Effector memory CD8-positive, alpha-beta T cell (primary cell): ENCODE measurements at places on chromosomes 12 and 14.
A peak's percentile ranks its signal among the peaks of the same experiment; 100 is the strongest.

GRCh38 chr12:126668961-126669360 lies 1598.0 kb upstream of the TMEM132C start:
- H3K27ac ChIP-seq = no peak overlapping the region
- DNase-seq = no peak
- no peak overlapping the region for H3K4me3 ChIP-seq
- no peaks in the 10 kb centered on the region for H3K4me1 ChIP-seq
- H3K36me3 ChIP-seq = no peaks in the 10 kb centered on the region
- no peaks in the 10 kb centered on the region for H3K27me3 ChIP-seq

- H3K4me3 ChIP-seq = no peak overlapping the region
- no peaks in the 10 kb centered on the region for H3K27me3 ChIP-seq
- DNase-seq = no peak
- no peak overlapping the region for H3K27ac ChIP-seq
Observed at GRCh38 chr14:78946949-78947348, 776.8 kb downstream of the NRXN3 start.

GRCh38 chr12:3302401-3303041 lies 188.5 kb upstream of the PRMT8 start:
- peaks cover 15% of the 10 kb centered on the region for H3K27me3 ChIP-seq
- no peak for DNase-seq
- no peak overlapping the region for H3K27ac ChIP-seq
- H3K4me3 ChIP-seq = no peak overlapping the region

DNA sequence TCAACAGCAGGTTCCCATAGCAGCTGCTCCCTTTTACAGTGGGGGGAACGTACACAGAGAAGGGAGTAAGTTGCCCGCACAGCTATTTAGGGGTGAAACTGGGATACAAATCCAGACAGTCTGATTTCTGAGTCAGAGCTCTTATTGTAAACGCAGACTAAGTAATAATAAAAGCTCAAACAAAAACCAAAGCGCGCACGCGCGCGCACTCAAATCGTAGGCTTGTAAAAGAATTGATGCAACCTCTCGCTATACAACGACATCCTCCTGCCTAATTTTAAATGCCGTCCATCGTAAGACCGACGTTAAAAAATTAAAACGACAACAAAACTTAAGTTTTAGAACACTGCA lies 747 bp upstream of the DACT1 start:
- H3K36me3 ChIP-seq = no peaks in the 10 kb centered on the region
- H3K4me1 ChIP-seq = peaks cover 5% of the 10 kb centered on the region
- H3K27ac ChIP-seq = no peak overlapping the region
- H3K27me3 ChIP-seq = peaks cover 76% of the 10 kb centered on the region

- no peaks in the 10 kb centered on the region for H3K36me3 ChIP-seq
- no peaks in the 10 kb centered on the region for H3K4me1 ChIP-seq
- peaks cover 12% of the 10 kb centered on the region for H3K27me3 ChIP-seq
- H3K4me3 ChIP-seq = no peak overlapping the region
Observed at GRCh38 chr12:76284816-76285750, 63.1 kb downstream of the BBS10 start.

DNA sequence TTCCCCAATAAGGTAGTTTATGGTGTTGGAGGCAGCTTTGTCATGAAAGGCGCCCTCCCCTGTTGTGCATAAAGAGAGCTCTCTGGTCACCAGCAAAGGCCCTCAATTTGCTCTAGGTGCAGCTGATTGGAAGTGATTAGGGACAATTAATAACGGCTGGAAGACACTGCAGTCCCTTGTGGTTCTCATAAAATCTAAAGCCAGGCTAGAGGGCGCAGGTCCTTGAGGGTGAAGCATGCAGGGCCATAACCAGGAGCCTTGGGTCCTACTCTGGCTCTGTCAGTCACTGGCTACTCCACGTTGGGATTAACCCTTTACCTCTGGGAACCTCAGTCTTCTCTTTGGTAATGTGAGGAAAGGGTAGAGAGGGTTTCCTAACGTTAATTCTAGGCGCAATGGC lies 1.9 kb downstream of the DAAM1 start:
- peak overlapping the region; percentile 97 for H3K27ac ChIP-seq
- H3K36me3 ChIP-seq = peaks cover 26% of the 10 kb centered on the region
- peaks cover 18% of the 10 kb centered on the region for H3K4me1 ChIP-seq
- peak overlapping the region; percentile 99 for H3K4me3 ChIP-seq
- DNase-seq = no peak

DNA sequence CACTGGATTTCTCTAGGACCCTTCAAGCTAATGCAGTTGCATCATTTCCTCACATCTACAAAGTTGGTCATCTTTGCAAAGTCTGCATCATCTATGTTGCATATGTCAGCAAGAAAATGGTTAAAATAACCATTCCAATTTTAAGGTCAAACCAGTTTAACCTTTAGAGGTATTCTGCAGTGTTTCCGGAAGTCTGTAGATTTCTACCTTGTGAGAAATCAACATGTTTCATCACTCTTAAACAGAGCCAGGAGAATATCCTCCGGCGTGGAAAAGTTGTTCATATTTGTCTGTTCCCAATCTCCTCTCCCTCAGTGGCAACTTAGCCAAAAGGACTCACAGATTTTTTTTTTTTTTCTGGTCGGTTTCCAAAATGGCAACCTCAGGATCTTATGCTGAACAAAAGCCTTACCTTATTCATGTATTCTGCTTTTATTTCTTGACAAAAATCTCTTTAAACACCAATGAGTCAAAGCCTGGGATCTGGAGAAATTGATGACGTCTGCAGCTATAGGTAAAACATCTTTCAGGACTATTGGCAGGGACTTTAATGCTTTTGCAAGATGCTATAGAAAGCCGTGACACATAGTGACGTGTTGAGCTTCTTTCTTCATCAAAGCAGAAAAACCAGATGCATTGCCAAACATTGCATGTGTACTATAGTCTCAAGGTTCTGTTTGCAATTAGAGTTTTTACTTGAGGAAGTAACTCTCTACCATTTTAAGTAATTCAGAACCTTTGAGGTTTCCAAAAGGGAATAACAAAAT lies 16.0 kb upstream of the CDK17 start:
- no peaks in the 10 kb centered on the region for H3K27me3 ChIP-seq
- peaks cover 4% of the 10 kb centered on the region for H3K36me3 ChIP-seq
- H3K4me3 ChIP-seq = no peak overlapping the region
- DNase-seq = no peak
- H3K4me1 ChIP-seq = peaks cover 10% of the 10 kb centered on the region

DNA sequence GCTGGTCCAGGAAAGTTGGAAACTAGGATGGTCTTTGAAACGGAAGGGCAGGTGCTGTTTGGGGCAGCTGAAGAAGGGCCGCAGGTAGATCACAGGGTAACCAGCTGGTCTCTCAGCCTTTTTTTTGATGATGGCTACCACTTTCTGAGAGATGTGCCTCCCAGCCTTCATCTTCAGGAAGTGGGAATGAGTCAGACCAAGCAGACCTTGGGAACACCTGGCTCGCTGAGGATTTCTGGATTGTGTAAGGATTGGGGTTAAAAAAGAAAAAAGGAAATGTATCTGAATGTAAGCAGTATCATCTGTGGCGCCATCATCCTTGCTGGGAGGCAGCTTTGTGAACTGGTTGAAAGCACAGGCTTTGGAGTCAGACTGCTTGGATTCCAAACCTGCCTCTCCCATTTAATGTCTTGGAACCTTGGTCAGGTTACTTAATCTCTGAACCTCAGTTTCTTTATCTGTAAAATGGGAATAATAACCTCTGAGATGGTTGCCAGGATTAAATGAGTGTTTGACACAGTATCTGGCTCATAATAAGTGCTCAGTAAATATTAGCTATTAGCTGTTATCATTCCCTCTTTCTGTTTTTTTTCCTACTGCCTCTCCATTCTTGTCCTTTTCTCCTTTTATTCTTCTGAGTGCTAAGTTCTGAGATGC lies 1.7 kb downstream of the PRPF40B start:
- peaks cover 11% of the 10 kb centered on the region for H3K36me3 ChIP-seq
- peaks cover 24% of the 10 kb centered on the region for H3K4me1 ChIP-seq
- DNase-seq = no peak
- peak overlapping the region; percentile 15 for H3K4me3 ChIP-seq
- no peaks in the 10 kb centered on the region for H3K27me3 ChIP-seq

DNA sequence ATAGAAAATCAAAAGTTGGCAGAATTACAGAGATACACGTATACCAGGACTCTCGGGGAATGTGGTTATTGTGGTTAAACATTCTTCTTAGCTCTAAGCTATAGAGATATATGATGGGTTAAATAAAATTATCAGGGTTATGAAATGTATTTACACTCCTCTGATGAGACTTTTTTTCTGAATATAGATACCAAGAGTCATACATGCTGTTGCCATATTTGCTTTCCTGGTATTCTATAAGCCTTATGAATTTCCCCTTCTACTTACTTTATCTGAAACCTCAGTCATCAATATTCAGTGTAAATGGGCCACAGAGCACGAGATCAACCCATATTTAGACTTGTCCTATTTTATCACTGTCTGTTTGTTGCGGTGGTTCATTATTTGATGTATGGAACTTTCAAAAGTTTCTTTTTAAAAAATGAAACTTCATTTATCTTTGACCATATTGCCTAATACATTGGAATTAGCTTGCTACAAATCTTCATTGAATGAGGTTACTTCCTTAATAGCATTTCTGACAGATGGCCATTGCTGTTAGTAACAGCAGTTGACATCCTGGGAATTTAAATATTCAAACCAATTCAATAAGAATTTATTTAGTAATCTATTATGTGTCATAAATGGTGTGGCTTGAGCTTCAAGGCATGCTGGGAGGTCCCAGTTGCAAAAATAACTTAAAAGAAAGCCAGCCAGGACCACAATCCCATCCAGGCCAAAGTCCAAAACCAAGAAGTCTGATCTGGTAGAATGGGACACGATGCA lies 393.5 kb downstream of the PCNX1 start:
- H3K4me3 ChIP-seq = no peak overlapping the region
- no peaks in the 10 kb centered on the region for H3K36me3 ChIP-seq
- no peaks in the 10 kb centered on the region for H3K4me1 ChIP-seq
- peaks cover 4% of the 10 kb centered on the region for H3K27me3 ChIP-seq
- DNase-seq = no peak

DNA sequence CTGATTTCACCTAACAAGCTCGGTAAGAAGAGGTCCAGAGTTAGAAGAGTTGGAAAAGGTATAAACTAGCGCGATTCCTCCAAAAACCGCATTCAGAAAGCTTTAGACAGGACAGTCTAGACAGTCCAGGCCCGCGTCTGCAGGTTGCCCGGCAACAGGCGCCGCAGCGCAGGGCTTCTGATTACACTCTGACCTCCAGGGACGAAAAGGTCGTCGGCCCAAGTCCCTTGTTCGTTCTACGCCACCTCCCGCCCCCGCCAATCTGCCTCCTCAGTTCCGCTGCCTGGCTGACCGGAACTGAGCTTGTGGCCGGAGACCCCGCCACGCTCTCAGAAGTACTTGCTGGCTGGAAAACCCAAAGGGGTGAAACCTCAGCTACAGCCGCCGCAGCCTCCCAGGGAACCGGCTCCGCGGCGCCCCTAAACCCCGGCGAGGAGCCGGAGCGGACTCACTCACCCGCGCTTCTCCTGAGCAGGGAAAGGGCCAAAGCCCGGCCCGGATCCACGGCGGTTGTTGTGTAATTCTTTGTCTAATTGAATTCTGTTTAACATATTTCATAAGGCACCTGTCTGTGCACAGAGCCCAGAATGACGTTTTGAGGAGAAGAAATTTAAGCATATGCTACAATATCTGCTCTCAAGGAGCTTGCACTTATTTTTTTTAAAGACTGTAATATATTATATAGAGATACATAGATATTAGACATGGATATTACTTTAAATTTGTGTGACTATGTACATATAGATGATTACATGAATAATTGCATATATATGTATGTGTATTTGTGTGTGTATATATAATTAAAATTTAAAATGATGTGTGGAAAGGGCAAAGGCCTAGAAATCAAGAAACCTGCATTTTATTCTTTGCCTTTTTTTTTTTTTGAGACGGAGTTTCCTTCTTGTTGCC lies at the start of gene CAPS2:
Gene CAPS2 (minus strand): TSS at position 407 of the 909 bp plus-strand sequence. CDS start 3,826 bp downstream, outside the sequence.
- peaks cover 28% of the 10 kb centered on the region for H3K27me3 ChIP-seq
- peaks cover 23% of the 10 kb centered on the region for H3K4me1 ChIP-seq
- no peaks in the 10 kb centered on the region for H3K36me3 ChIP-seq
- H3K27ac ChIP-seq = peak within 1 kb of the TSS; percentile 49
- peak within 1 kb of the TSS; percentile 88 for H3K4me3 ChIP-seq

DNA sequence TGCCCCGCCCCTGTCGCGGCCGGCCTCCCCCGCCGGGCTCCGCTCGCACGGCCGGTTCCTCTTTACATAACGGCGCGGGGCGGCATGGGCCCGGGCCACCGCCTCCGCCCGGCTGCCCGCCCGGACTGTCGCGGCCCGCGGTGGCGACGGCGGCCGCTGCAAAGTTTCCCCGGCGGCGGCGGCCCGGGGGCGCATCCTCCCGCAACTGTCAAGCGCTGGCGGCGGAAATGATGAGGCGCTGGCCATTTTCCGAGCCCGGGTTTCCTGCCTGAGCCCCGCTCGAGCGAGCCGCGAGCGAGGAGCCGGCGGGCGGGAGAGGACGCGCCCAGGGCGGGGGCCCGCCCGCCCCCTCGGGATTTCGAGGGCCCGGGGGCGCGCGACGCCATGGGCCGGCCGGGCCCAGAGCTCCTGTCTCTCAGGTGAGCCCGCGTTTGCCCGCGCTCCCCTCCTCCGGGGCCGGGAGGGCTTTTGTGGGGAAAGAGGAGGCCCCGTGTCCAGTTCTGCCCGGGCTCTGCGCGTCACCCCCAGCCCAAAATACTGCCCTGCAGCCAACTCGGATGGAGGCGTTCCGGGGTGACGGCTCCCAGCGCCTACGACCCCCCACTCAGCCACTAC lies at the start of gene SH2B3:
Gene SH2B3 (plus strand): TSS at position 65 of the 615 bp plus-strand sequence. CDS start 12,223 bp downstream, outside the sequence.
- H3K27me3 ChIP-seq = no peaks in the 10 kb centered on the region
- H3K4me3 ChIP-seq = peak within 1 kb of the TSS; percentile 87
- no peak for DNase-seq
- peak within 1 kb of the TSS; percentile 88 for H3K27ac ChIP-seq
- H3K4me1 ChIP-seq = peaks cover 57% of the 10 kb centered on the region

DNA sequence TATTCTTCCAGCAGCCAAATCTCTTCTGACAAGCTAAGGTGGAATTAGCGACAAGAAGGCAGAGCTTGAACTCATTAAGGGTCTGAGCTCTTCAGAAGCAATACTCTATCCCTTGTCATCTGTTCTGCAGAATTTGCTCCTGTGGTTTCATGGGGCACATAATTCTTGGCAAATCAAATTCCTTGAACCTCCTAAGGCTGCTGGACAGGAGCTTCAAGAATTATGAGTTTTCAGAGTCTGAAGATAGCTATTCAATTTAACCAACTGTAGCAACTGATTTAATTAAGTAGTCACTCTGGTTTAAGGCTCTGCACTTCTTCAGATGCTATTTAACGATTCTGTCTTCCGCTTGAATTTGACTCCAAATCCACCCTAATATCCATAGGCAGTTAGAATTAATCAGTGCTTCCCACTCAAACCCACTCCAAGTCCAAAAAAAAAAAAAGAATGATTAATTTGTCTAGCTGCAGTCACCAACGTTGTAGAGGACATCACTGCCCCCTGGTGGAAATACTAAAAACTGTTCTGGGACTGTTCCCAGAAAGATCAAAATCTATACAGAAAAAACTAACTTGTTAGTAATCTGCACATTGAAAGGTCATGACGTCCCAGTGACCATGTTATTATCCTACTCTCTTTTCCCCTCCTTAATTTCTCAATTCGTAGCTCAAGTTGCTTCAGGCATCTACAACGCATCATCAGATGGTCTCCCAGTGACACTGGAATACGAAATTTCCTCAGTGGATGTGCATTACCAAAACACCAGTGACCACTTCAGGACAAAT lies 169.9 kb downstream of the KIF21A start:
- no peak overlapping the region for H3K27ac ChIP-seq
- H3K27me3 ChIP-seq = peaks cover 18% of the 10 kb centered on the region
- H3K4me1 ChIP-seq = peaks cover 2% of the 10 kb centered on the region
- DNase-seq = peak; percentile 21
